Skeletal muscle tissue (tissue), 5 donors: ENCODE measurements at places on chromosomes 16 and 17. TPM values are rescaled to one million over a fixed set of nuclear protein-coding genes. Genes with fewer than 3 reads are reported as not detected.

Gene ZG16
- not detected for total RNA-seq

Gene CMTM2
- total RNA-seq: not detected

Gene USH1G
- total RNA-seq: under 0.01 TPM

Gene KCNH4
- total RNA-seq: not detected

Gene KRT24
- total RNA-seq: not detected

Gene KRT33A
- not detected for total RNA-seq

Gene TP53TG3F
- total RNA-seq: not detected

Gene OR1E1
- not detected for total RNA-seq

Gene TCAP
- total RNA-seq: 78.8 TPM

Gene IGSF6
- total RNA-seq: 3.1 TPM

Gene CACNG1
- total RNA-seq: 43.3 TPM
